Jurkat, Clone E6-1 (cell line): ENCODE measurements at places on chromosomes 11 and 22.

GRCh38 chr11:12885717-12886239 lies 123.3 kb upstream of the RASSF10 start:
- no peak for DNase-seq

DNA sequence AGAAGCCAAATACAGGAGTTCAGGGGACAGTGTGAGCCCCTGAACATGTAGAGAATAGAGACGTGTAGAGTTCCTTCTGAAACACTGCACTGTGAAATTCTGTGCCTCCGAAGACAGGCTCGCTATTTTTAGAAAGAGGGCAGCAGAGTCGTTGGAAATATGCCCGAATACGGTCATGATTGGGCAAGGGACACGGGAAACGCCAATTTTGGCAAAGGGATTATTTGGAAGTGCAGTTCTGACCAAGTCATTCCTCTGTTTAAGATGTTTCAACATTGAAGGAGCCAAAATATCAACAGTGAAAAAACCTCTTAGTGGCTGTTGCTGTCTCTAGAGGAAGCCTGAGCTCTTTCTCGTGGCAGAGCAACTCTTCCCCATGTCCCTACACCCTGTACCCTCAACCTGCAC lies 9.5 kb upstream of the CBX6 start:
- DNase-seq, result no peak

DNA sequence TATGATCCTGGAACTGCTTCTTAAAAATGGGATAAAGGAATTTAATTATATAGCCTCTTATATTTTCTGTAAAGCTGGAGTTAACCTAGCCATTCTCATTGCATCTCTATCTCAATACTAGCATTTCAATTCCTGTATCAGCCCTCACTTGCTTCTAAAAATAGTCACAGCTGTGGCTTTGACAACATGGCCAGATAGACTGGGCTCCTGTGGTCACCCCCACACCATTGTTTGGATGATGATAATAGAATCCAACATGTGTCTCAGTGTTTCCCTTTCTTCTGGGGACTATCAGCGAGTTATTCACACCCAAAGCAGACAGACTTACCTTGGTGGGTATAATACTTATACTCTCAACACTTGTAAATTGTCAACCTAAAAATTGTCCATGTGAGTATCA lies 6.9 kb downstream of the VWA5A start:
- no peak for DNase-seq

- no peak for DNase-seq
Observed at GRCh38 chr11:77267962-77268361, 33.5 kb downstream of the GDPD4 start.

DNA sequence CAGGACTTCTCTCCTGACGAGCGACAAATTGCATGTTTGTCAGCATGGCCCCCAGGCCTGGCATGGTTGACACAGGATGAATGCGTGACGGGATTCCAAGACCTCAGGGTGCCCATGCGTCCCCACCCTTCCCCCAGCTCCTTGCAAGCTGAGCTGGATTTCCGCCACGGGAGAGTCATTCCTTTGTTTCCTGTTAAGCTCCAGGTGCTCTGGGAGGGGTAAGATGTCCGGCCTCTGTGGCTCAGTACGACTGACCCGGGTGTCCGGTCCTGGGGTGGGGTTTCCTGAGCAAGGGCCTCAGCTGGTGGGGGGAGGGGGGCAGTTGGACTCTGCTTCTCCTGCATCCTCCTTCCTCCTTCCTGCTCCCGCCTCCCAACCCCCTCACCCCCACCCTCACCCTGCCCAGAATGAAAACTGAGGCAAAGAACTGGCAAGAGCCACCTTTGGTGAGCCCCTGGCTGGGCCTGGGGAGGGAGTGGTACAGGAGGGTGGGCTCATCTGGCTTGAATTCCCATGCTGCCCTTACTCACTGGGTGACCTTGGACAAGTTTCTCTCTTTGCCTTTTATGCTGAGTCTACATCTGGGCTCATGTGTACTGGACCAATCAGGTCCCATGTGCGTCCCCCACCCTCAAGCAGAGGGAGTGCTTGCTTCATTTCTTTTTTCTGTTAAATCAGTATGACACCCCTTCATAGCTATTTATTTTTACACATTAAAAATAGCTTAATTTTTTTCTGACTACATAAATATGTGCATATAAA lies 2.5 kb downstream of the CDC42EP2 start:
- no peak for DNase-seq

- no peak for DNase-seq
Observed at GRCh38 chr11:100925935-100926334, 203.7 kb downstream of the PGR start.

- DNase-seq, result no peak
Observed at GRCh38 chr11:76944225-76944624, 83.5 kb downstream of the ACER3 start.

DNA sequence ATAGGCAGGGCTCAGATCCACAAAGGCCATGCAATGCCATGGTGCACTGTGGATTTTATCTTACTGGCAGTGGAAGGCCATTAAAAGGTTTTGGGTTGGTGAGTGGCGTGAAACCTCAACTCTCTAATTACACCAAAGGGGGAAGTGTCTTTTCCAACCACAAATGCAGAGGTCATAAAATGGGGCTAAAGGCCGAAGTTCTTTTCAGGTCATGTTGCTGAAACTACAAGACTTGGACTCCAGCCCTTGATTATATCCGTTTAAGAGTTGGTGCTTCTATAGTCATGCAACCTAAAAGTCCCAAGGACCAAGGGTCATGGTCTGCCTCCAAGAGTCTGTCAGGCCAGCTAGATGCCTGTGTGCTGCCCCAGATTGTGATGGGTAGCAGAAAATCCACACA lies 434.3 kb downstream of the RAB38 start:
- no peak for DNase-seq

DNA sequence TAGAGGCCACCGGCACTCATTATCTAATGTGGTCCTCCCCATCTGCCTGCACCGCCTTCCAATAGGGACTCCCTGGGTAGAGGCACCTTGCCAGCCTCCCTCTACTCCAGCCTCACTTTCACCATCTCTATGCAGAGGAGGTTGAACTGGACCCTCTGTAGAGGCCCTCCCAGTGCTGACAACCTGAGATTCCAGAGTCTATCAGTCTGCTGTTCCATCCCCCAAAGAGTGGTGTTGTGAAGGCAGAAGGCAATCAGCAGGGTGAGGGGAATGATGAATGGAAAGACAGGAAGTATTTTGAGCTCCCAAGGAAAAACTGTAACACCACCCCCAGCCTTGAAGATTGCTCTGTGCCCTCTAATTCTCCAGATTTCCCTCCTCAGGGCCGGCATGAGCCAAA lies 77.9 kb downstream of the THAP12 start:
- DNase-seq, result no peak

- DNase-seq, result no peak
Observed at GRCh38 chr11:39678996-39679395, 1780.5 kb downstream of the LRRC4C start.

DNA sequence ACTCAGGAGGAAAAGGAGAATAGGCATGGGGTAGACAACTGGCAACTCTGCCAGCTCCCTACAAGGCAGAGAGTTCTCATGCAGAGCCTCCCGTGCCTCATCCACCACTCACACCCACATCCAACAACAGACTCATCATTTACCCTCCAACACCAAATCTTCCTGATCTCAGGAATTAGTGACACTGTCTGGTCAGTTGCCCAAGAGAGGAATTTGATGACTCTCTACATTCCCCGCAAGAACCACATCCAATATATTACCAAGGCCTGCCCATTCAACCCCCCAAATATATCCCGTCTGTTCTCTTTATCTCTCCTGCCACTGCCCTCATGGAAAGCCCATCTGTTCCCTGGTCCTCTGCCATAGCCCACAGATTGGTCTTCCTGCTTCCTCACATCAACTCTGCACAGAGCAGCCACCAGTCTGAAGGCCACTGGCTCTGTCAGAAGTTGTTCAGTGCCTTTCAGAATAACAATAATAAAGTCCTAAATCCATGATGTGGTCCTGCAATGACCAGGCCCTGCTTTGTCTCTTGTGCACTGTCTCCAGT lies 57.5 kb upstream of the CD82 start:
- no peak for DNase-seq

DNA sequence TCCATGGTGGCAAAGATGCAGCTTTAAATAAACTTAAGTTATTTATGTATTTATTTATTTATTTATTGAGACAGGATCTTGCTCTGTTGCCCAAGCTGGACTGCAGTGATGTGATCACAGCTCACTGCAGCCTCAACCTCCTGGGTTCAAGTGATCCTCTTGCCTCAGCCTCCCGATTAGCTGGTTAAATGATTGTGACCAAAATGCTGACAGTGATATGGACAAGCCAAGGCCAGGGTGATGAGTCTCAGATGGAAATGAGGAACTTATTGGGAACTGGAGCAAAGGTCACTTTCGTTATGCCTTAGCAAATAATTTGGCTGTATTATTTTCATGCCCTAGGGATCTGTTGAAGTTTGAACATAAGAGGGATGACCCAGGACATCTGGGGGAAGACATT lies 9.3 kb upstream of the LRP5 start:
- no peak for DNase-seq

DNA sequence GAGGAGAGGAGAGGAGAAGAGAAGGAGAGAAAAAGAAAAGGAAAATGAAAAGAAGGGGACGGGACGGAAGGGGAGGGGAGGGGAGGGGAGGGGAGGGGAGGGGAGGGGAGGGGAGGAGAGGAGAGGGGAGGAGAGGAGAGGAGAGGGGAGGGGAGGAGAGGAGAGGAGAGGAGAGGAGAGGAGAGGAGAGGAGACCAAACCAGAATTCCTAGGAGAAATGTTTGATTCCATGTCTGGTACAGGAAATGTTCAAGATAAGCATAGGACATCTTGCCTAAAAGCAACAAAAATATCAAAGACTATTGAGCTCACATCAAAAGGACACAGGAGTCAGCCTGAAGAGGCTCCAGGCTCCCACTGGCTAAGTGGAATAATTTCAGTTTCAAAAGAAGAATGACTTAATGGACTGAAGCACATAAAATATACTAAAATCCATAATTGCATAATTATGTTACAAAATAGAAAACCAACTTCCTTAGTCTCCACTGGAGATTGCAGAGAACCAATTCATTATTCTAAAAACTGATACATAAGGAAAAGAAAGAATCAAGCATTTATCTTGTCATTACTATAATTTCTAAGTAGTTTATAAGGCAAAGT lies 101.1 kb upstream of the APOA1 start:
- DNase-seq, result no peak

- peak; percentile 19 for DNase-seq
Observed at GRCh38 chr11:31958076-31958735, 132.7 kb upstream of the RCN1 start.

DNA sequence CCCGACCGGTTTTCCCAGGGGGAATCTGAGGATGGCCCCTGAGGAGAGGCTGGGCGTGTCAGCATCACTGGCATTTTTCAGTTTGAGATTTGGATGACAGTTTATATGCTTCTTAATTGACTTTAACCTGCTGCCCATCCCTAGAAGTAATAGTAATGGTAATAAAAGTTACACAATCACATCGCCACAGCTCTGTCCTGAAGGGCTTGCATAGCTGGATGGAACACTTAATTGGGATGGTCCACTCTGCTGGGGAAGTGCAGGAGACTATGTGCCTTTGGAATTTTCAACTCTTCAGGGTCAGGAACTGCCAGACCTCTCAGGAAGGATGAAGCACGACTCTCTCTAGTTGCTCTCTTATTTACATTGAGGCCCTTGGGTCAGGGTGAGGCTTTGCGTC lies 16.2 kb downstream of the BARX2 start:
- no peak for DNase-seq

GRCh38 chr11:1883346-1884302 lies 8.1 kb downstream of the PRR33 start:
- DNase-seq, result no peak

GRCh38 chr11:10285148-10285802 lies 8.7 kb downstream of the SBF2 start:
- no peak for DNase-seq

DNA sequence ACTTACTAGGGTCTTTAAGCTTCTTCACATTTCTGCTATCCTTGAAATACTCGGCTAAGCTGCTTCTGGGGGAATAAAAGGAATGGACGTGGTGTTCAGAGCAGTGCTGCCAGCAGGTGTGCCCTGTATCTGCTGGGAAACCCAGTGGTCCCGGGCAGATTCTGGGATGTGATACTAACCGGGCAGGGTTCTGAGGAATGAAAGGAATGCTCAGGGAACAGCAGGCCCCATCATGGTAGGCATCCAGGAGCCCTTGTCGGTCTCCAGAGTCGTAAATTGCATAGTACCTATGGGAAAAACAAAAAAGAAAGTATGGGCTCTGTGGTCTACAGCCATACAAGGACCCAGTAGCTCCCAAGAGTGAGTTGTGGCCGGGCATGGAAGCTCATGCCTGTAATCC lies 4.5 kb upstream of the TMEM223 start:
- DNase-seq, result no peak

DNA sequence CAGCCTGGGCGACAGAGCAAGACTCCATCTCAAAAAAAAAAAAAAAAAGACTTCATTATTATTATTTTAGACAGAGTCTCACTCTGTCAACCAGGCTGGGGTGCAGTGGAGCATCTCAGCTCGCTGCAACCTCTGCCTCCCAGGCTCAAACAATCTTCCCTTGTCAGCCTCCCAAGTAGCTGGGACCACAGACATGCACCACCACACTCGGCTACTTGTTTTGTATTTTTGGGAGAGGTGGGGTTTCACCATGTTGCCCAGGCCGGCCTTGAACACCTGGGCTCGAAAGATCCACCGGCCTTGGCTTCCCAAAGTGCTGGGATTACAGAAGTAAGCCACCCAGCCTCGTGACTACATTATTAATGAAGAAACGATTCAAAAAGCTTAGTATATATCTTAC lies 5.3 kb upstream of the TYMP start:
- DNase-seq, result no peak

- DNase-seq, result no peak
Observed at GRCh38 chr22:39147335-39148025, 5.0 kb downstream of the CBX7 start.

GRCh38 chr11:84289381-84289906 lies 1003.3 kb upstream of the CCDC90B start:
- DNase-seq, result no peak

- DNase-seq, result no peak
Observed at GRCh38 chr11:61194169-61194671, 9.1 kb upstream of the PGA3 start.

DNA sequence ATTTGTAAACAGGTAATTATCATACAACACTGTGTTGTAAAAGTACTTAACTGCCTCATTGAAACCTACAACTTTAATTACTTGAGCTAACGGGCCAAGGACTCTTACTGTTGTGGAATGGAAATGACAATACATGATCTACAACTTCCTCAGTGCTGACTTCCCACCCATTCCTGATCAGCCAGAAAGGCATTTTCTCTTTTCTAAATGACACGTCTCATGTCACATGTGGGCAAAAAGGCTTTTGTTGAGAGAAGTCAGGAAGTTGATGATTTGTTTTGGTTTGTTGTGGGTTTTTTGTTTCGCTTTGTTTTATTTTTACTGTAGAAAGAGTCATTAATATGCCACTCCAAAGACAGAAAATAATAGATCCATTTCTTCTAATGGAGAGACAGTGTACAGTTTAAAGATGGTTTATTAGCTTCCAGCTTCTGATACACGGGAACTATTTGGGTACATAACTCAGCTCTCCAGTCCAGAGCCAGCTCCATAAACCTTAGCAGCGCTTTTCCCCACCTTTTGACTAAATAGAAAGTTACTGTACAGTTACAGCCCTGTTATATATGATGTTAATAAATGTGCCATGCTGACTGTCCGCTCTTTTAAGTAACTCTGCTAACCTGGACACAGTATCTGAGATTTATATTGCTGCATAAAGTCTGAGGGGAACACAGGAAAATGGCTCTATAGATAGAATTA lies 509.4 kb upstream of the API5 start:
- DNase-seq, result no peak

GRCh38 chr22:48975886-48976285 lies 851.8 kb downstream of the BRD1 start:
- DNase-seq, result no peak

- DNase-seq, result no peak
Observed at GRCh38 chr11:113184498-113184897, 129.9 kb upstream of the TTC12 start.

- no peak for DNase-seq
Observed at GRCh38 chr22:46884365-46884764, 121.9 kb downstream of the TBC1D22A start.
